Activated CD4-positive, alpha-beta T cell treated with anti-CD3 and anti-CD28 coated beads for 48 hours (primary cell): ENCODE measurements at places on chromosomes 7 and 10.

- DNase-seq, result no peak
Measured at GRCh38 chr7:141483044-141483443, 68.2 kb upstream of the AGK start.

DNA sequence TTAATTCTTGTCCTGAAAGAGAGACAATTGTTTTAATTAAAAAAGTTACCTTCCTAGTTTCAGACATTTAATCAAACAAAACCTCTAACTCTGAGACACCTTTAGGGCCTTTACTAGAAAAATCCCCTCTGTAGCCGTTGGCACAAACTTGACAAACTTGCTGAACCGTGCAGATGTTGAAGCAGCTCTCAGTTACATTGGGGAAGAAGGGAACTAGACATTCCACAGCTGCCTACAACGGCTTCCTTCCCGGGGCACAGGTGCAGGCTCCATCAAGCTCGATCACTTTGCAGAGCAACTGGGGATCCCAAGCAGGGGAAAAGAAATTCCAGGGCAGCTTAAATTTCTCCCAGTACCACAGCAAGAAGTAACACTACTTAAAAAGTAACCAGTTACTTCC lies 141.3 kb downstream of the SKAP2 start:
- DNase-seq, result no peak

DNA sequence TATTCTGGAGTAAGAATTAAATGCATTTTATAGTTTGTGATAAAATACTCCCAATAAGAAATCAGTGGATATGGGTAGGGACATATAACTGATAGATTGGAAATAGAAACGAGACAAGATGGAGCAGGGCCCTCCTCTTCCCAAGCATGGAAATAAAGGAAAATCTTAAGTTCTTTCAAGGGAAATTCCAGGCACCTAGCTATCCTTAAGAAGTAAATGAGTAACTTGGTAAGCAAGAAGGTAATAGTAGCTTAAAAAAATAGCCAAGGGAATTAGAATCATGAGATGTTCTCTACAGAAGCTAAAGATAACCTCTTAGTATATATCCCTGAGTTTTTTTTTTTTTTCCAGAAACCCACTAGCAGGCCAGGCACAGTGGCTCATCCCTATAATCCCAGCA lies 105.5 kb upstream of the FAM3C start:
- DNase-seq, result no peak

DNA sequence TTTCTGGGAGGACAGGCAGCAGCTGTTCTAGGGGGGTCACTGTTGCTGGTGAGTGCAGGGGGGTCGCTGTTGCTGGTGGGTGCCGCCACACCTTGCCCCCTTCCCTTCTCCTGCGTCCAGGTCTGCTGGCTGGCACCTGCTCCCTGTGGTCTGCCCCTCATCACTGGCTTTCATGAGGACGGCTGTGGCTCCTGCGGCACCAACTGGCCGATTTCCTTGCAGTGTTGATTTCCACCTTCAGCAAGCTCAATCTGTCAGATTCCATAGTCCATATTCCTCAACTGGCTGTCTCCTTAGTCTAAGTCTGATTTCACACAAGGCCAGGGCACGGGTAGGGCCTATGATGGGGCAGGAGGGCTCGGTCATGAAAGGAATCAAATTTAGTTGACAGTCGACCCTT lies 23.4 kb upstream of the GRB10 start:
- no peak for DNase-seq

- DNase-seq, result no peak
Measured at GRCh38 chr10:47175181-47176123, 124.5 kb upstream of the GDF10 start.

GRCh38 chr10:88314362-88314761 lies 268.8 kb downstream of the RNLS start:
- no peak for DNase-seq

DNA sequence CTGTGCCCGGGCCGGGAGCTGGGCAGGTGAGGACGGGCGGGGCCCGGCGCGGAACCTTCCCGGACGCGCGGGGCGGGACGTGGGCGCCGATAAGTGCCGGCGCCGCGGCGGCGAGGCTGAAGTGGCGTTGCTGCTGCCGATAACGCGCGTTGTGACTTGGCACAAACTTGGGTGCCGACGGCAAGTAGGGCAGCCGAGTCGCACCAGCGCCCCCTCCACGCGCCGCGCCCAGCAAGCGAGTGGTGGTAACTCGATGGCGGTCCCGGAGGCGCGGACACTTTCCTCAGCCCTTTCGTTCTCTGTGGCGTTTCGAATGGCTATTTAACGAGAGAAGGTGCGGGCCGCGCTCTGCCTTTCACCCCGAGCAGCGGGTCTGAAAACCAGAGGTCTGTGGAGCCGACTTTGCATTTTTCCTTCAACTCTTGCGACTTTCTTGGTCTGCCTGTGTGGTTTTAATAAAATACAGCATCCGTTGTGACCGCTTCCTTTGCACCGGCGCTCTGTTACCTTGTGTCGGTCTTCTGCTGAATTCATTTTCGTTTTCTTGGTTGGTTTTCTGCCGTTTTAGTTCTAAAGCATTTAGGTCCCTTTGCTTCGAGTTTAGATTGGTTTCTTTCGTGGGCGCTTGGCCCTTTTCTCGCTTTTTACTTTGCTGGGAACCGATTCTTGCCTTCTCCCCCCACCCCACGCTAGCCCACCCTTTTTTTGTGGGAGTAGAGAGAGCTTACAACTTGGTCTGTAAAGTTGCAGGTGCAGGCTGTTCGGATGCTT lies 701 bp downstream of the STK17A start:
- DNase-seq, result peak; percentile 75

- no peak for DNase-seq
Measured at GRCh38 chr7:91079487-91079886, 184.7 kb upstream of the FZD1 start.

DNA sequence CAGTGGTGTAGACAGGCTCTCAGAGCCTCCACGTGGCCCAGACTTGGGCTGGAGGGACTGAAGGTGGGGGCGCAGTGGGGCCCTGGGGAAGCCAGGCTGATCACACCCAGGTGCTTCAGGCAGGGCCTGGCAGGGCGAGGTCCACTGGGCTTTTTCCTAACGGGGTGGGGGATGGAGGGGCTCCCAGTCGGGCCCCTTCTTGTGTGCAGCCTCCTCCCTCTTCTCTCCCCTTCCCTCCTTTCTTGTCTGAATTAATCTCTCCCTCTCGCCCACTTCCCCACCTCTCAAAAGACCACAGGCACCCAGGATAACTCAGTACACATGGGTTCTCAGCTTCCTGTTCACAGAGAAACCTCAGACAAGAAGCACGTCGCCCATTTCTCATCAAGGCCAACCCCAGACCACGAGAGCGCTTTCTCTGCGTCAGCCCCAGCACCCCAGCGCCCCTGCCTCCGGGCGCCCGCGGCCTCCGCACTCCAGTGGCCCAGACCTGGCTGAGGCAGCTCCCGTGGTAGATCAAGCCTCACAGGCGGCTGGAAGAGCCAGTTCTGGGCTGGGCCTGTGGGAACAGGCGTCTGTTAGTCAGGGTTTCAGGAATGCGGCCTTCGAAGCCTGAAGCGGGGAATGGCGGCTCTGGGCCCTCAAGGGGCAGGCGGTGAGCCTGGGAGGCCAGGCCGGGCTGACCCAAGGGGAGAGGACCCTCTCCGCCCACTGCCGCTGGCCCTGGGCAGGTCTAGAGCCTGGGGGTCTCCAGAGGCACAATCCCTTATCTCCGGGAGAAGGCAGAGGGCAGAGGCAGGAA lies 50.6 kb downstream of the PWWP2B start:
- DNase-seq, result peak; percentile 86

DNA sequence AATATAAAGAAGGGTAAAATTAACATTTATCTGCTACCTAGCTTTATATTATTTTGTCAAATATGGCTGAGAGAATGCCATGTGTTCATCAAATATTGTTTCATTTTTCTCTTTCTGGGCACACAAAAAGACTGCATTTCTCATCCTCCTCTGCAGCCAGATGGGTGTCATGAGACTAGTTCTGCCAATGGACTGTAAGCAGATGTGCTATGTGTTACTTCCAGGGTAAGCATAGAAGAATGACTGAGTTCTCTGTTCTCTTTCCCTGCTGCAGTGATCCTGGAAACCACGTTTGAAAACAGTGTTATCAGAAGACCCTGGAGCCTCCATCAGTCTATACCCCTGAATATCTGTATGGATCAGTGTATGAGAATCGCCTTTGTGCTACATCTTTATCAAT lies 24.1 kb upstream of the SLK start:
- no peak for DNase-seq

GRCh38 chr7:104825099-104825498 lies 188.9 kb upstream of the KMT2E start:
- DNase-seq, result no peak

DNA sequence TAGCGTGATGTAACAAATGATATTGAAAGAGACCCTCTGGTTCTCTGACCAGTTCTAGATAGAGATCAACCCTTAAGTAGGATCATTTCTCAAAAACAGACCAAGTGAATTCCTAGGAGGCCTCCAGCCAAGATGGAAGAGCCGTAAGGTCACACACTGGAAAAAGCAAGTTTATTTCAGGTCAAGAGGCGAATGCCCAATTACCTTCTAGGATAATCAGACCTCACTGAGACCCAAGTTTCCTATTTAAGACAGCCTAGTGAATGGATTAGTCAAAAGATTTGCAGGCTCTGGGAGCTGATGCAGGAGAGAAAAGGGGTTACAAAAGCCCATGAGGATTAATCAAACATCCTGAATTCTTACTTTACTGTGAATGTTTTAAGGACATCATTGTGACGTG lies 486.1 kb upstream of the NRP1 start:
- DNase-seq, result no peak

DNA sequence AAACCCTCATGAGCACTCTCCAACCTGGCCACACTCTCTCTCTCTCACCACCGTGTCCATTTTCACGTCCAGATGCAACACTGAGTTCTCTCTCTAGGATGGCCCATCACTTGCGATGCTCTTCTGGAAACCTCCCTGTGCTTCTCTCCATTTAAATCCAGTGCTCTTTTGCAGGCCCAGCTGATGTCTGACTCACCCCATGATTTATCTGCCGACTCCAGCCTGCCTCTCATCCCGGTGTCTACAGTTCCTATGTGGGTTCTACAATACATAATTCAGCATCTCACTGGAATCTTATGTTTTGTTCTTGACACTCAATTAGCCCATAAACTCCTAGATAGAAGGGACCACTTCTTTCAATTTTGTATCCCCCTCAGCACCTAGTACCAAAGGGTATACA lies 5.0 kb downstream of the TPK1 start:
- DNase-seq, result no peak

DNA sequence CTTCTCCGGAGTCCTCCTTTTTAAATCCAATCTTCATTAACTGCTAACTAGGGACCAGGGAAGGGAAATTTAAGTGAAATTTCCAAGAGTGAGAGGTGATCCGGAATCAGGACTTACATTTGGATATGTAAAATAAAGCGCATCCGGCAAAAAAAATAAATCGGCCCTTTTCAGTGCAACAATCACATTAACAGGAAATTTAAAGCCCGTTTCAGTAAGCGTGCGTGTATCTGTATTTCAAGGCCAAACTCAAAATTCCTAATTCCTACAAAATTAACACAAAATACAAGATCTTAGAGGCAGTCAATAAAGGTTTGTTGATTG lies 771 bp downstream of the DNAJC9 start:
- DNase-seq, result no peak

- no peak for DNase-seq
Measured at GRCh38 chr7:94414980-94415379, 20.3 kb downstream of the COL1A2 start.

DNA sequence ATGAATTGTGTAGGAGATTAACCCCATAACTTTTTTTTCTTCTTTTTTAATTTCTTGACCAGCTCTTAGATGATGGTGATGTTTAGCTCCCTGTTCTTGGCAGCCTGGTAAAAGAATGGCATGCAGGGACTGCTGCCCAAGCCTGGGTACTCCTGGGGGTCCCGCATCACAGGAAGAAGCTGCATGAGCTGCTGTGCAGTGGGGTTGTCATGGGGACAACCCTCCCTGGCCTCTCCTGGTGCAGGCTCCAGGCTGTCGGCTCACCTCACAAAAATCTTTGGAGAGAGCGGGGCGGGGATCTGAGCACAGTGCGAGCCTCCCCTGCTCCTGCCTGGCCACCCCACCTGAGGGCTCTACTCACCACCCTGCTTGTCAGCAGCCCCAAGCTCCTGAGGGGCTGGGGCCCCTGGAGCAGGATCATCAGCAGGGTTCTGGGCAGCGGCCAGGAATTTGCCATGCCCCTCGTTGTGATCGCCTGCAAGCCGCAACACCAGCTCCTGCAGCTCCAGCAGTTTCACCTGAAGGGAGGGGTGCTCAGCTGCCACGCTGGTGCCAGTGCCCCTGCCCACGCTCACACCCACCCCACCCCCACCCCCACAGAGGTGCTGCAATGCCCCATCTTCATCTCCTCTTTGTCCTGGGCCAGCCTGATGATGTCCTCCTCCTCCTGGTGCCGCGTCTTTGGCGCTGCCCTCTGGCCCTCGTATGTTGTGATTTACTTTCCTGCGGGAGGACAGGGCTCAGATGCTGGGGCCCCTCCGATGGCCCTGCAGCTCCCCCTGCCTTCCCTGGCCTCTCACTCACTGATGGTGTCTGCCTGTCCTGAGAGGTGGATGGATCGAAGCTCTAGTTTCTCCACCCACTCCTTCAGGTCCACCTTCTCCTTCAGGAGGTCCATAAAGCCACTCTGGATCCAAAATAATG lies 15.5 kb upstream of the MTPAP start:
- no peak for DNase-seq

DNA sequence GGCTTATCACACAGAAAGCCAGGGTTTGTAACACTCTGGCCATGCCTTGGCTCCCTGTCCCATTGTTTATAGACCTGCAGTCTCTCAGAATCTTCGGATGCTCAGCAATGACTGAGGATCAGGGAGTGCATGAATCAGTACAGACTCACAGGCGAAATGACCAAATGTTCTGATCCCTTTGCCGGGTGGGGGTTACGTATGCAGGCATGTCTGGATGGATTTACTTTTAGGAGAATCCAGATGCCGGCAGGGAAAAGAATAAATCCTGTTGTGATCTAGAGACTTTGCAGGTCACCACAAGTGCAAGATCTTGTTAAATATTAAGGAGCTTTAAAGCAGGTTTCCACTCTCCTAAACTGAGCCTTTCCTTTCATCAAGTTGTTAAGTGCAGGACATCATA lies 149.5 kb downstream of the SFMBT2 start:
- DNase-seq, result no peak

- no peak for DNase-seq
Measured at GRCh38 chr7:155857141-155857540, 44.9 kb upstream of the SHH start.

DNA sequence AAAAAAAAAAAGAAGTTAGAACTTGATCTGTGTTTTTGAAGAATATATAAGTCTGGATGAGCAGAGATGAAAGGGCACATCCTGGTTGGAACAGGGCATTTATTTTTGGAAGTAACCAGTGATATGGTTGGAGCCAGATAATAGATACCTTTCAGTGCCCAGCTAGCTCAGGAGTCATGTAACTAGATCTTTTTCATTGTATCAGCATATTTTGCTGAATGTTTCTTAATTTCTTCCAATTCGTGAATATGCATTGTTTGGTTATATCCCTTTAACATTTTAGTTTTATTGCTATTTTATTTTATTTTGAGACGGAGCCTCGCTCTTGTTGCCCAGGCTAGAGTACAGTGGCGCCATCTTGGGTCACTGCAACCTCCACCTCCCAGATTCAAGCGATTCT lies 81.8 kb downstream of the LCOR start:
- DNase-seq, result no peak
